ENCODE measurements at places on chromosomes 5 and 9.

- no peak for DNase-seq
Measured at GRCh38 chr5:177234841-177235240, 68.7 kb downstream of the RAB24 start.

- no peak for DNase-seq
Measured at GRCh38 chr9:109238655-109239054, 71.6 kb upstream of the FRRS1L start.

DNA sequence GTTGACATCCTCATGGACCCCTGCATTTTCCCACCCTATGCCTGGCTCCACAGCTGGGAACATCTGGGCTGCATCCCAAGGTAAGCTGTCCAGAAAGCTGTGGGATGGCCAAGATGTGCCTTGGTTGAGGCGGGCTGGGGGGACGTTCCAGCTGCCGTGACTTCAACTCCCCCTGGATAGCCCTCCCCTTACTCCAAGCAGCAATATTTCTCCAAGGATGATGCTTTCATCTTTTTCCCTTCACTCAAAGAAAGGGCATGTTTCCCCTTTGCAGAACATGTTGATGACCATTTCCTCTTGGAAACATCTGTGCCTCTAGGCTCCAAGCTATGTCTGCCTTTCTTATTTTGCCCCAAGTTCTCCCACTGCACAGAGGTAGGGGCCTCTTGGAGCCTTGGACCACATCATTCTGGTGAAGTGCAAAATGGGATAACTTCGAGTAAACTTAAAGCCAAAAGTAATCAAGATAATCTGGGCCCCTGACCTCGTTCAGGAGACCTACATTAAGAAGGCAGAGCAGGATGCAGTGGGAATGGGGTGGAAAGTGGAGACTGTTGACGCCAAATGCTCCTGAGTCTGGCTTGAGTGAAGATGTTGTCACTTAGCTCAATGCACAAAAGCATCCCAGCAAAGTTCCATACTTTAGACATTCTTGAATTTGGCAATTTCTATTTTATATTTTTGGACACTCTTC is 175.2 kb downstream of the GAS1 start:
- DNase-seq: no peak

- DNase-seq: no peak
Measured at GRCh38 chr9:98656511-98656910, 52.2 kb downstream of the GABBR2 start.

DNA sequence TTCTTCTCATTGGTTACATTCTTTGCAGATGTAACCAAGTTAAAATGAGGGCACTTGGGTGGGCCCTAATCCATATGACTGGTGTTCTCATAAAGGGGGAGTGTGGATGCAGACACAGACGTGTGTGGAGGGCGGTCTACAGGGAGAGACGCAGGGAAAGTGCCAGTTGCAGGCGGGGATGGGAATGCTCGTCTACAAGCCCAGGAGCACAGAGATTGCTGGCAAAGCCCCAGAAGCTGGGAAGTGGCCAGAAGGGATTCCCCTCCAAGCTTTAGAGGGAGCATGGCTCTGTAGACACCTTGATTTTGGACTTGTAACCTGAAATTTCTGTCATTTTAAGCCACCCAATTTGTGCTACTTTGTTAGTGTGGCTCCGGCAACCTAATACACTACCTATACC is 96.8 kb upstream of the CTSL start:
- DNase-seq: no peak

DNA sequence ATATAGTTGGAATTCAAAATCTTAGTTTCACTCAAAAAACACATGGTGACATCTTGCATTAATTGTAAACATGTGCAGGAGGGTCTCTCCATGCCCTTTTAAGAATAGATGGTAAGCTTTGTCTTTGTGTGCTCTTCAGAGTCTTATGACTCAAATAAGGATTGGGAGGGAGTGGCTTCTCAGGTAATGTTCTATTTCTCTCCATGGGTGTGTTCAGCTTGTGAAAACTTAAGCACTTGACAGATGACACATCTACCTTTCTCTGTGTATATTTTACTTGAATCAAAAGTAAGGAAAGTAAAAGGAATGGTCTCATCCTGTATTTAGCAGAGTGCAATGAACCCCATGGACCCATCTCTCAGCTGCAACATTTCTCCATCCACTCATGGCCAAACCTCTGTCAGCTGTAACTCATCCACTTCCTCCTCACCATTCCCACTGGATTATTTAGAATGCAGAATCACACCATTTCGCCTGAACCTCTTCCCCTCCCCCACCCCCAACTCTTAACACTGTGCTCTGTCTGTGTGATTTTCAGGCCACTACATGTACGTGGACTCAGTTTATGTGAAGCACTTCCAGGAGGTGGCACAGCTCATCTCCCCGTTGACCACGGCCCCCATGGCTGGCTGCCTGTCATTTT is 82.1 kb downstream of the MAMDC2 start:
- no peak for DNase-seq

DNA sequence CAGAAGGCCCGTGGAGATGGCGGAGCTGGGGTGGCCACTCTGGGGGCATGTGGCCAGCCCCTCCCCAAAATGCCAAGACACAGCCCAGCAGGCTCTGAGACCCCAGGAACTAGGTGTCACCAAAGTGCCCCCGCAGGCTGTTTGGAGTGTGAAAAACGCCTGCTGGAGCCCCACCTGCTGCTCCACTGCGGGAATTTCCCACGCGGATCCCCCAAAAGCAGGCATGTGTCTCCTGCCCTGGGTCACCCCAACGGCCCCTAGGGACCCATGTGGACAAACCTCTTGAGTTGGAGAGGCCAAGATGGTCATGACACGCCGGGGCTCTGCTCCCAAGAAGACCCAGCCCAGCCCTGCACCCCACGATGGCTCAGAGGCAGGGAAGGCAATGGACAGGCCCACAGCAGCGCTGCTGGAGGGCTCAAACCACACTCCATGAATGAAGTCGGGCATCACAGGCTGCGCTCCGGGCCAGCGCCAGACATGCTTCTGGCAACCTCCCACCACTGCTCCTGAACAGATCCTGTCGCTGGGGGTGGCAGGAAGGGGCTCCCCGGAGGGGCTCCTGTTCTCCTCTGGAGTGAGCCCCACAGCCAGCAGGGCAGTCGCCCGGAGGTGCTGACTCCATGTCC is 15.3 kb downstream of the NOTCH1 start:
- no peak for DNase-seq

- no peak for DNase-seq
Measured at GRCh38 chr5:14267991-14268708, 125.0 kb downstream of the TRIO start.

- DNase-seq: no peak
Measured at GRCh38 chr9:20551236-20551635, 71.1 kb downstream of the MLLT3 start.

- no peak for DNase-seq
Measured at GRCh38 chr5:15646371-15646770, 146.4 kb downstream of the FBXL7 start.

Data from MM.1S (cell line).